HFFc6 (cell line): ENCODE measurements at places on chromosomes 2 and 18. TPM values are rescaled to one million over a fixed set of nuclear protein-coding genes. Genes with fewer than 3 reads are reported as not detected.

GRCh38 chr2:22788749-22789327 lies 596.1 kb upstream of the KLHL29 start:
- DNase-seq, result no peak

DNA sequence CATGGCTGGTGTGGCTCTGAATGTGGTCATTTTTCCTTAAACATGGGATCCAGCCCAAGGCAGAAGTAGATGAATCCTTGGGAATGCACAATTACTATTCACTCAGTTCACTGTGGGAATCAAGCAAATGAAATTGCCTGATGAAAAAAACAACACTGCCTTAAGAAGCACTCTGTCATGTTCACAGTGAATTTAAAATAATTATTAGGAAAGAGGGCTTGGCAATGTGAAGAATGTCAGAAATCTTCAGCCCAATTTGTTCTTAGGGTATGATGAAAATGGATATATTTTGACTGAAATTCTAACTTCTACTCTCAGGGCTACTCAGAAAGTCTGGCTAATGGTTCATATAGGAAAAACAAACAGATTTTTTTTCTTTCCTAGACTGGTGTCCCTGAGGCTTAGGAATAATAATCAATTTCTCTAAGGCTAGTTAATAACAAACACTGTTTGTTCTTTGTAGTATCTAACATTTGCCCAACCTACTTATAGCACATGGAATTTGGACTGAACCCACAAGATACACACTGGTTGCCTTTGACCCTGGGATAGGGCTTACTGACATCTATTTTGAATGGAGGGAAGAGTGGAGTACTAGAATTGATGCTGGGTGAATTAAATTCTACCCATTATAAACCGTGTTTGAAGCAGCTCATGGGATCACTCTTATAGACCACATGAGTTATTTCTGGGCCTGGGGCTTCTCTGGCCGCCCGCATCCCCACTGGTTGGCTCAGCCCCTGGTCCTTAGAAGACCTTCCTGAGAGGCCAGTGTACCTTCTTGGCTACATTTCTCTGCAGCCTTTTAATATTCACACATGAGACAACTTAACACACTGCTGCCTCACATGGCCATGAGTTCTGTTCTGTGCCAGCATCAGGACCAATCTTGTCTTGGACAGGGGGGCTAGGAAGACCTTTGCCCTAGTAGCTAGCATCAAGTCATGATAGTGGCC lies 8.3 kb upstream of the MRPL33 start:
- peak; percentile 23 for DNase-seq

DNA sequence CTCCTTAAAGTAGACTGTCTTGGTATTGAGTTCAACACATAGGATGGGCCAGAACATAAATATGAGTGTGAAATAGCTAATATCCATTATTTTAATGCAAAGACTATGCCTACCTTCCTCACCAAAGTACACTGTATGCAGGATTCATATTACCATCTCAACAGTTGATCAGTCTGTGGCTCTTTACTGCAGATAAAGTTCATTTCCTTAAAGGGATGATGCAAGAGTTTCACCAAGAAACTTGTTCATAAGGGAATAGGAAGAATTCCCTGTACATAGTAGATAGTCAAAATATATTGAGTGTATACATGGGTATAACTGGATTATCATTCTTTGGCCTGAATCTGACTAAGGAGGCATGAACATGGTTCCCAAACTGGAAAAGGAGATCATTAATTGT lies 35.0 kb downstream of the MARS2 start:
- no peak for DNase-seq

DNA sequence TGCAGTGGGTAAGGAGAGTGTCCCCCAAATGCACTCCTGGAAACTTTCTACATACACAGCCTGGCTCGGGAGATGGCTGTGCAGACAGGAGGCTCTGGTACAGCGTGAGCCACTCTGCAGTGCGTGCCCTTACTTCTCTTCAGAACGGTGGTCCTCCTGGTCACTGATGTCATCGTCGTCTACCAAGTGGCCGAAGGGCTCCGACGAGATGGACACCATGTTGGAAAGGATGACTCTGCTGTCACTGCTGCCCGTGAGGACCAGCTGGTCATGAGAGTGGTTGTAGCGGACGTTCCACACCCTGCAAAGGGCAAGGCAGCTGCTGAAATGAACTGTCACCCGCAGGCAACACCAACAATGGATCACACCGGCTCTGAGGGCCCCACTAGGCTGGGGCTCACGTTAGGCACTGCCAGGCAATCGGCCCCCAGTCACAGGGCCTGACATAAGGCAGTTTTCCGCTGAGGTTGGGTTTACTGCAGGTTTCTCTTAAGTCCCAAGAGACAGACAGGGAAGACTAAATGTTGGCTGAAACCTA lies 185.3 kb downstream of the EIPR1 start:
- DNase-seq, result no peak

- DNase-seq, result peak; percentile 62
Measured at GRCh38 chr2:36516136-36516870, 81.7 kb downstream of the FEZ2 start.

GRCh38 chr2:203662951-203663350 lies 43.5 kb upstream of the CD28 start:
- no peak for DNase-seq

- DNase-seq, result no peak
Measured at GRCh38 chr2:237876951-237877491, 17.6 kb downstream of the RAMP1 start.

DNA sequence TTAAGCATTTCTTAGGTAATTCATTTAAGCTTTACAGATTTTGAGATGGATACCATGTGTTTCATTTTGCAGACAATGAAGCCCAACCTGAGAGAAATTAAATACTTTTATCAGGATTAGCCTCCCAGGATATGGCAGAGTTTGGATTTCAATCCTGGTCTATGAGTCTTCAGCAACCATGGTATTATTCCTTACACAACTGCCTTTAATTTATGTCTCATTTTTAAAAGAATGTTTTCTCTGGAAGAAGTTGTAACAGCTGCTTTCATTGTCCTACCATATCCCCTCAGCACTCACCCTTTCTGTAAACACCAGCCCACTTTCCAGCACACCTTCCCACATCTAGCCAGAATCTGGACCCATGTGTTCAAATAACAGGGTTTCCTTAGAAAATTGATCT lies 863.7 kb upstream of the VRK2 start:
- no peak for DNase-seq

DNA sequence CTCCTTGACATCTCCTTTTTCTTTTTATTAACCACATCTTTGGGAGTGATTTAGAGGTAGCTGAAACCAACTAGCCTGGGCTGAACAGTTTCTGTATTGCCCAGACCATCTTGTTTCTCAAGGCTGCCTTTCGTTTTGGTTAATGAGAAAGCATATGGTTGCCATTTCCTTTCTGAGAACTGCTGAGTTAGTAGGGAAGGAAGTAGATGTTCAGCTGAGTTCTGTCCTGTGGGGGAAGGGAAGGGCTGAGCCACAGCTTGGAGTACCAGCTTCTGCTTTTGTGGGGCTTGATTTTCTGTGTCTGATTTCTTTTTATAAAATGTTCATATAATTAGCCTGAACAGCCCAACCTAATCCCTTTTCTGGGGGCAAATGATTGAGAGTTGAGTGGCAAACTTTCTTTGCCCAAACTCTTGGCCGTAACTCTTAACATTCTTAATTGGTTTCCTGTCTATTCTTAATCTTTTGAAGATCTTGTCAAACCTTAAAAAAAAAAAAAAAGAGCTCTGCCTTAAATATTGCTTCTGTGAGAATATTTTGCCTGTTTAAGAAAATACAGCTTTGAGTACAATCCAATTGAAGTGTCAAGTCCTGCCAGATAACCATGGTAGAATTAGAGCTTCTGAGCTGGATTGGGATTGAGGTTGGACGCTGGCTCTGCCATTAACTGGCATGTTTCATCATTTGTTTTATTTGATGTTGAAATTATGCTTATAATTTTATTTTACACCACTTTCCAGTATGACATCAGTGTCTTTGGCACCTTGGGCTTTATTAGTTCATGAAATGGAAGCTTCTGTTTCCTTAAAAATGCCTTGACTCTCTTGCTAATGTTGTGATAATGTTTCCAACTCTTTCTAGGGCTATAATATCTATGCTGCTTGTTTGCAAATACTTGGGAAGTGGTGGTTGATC lies 1.9 kb upstream of the NABP1 start:
- no peak for DNase-seq

- DNase-seq, result no peak
Measured at GRCh38 chr18:9148203-9148552, 11.6 kb downstream of the ANKRD12 start.

- DNase-seq, result no peak
Measured at GRCh38 chr2:181632733-181633401, 24.0 kb downstream of the CERKL start.

GRCh38 chr2:218962859-218963492 lies 3.5 kb downstream of the CDK5R2 start:
- peak; percentile 41 for DNase-seq

- DNase-seq, result peak; percentile 94
Measured at GRCh38 chr2:217685255-217685605, 317.6 kb downstream of the TNS1 start.

DNA sequence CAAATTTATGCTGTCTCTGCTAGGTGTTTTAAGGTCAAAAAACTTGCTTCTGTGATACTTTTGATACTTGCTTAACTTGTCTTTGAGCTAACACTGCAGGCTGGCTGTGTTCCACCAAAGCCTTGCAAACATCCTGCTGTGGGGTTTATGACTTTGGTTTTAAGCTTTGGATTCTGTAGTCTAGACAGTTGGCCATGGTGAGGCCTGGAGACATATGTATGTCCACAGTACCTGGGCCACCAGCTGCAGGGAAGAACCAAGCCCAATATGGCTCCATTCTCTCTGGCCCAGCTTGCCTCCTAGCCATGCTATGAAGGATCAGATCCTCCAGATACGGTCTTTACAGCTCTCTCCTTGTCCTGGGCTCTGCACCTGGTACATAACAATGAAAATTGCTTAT lies 113.9 kb downstream of the INO80D start:
- DNase-seq, result no peak

DNA sequence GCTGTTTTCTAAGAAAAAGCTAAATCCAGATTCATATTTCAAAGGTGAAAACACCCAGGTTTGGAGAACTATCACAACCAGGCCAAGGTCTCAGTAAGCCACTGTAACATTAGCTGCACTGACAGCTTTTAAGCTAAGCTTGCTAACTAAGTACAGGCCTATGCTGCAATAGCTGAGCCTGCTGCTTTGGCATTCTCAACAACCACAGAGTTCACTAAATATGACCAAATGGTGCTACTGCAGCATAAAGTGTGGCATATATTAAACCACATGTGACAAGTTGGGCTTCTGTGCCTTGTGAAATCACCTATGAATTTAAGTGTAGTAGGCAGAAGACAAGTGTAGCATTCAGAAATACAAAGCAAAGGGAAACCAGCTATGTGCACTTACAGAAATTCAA lies 206.7 kb downstream of the TCF4 start:
- peak; percentile 78 for DNase-seq

The GALNT13 gene
- total RNA-seq, result not detected in 3 replicates

The ATG4B gene
- 51.7 and 54.7 TPM in 2 replicates for total RNA-seq

The PCBP1 gene
- total RNA-seq, result 288 to 369 TPM (median 327 TPM) in 3 replicates

The MBP gene
- 0.07 to 0.21 TPM in 2 of 3 replicates, not detected in the other for total RNA-seq

The C2orf74 gene
- 19.3 to 20.5 TPM (median 19.9 TPM) in 3 replicates for total RNA-seq

The CDCA7 gene
- total RNA-seq, result 5.4 and 7.7 TPM in 2 replicates

The STRADB gene
- total RNA-seq, result 40.3 to 42.7 TPM (median 40.8 TPM) in 3 replicates

The FBXO48 gene
- total RNA-seq, result 0.45 to 0.74 TPM (median 0.45 TPM) in 3 replicates

The LOXHD1 gene
- not detected in 2 replicates for total RNA-seq

The CTNNA2 gene
- not detected in 3 replicates for total RNA-seq

The LGALSL gene
- total RNA-seq, result 0.64 to 1.9 TPM (median 1.9 TPM) in 3 replicates

The ABCB6 gene
- total RNA-seq, result 13.4 to 14.4 TPM (median 13.9 TPM) in 3 replicates

The OSR1 gene
- total RNA-seq, result 4.9 to 10.8 TPM (median 5.6 TPM) in 3 replicates

The LAMA1 gene
- total RNA-seq, result 0.29 to 1.5 TPM (median 0.83 TPM) in 3 replicates
